ENCODE measurements at places on chromosomes 2 and 18.

- DNase-seq, result no peak
These were observed 315.5 kb downstream of the CELF4 start for GRCh38 chr18:37249895-37250618.

DNA sequence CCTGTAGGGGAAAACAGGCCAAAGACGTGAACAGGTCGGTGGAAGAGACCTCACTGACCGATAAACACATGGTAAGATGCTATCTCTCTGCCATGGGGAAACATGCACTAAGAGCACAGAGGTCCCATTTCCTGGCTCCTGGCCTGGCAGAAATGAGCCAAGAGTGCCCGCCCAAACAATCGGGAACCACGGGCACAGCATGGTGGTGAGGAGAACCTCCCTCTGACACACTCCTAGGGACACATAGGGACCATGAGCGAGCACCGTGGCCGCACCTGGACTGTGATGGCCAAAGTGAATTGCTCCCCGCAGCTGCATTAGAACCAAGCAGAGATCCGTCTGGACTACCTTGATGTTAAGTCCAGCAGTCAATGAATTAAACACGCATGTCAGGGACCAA is 11.1 kb downstream of the HS6ST1 start:
- no peak for DNase-seq

GRCh38 chr2:176501617-176502016 is 232.4 kb downstream of the MTX2 start:
- DNase-seq, result no peak

DNA sequence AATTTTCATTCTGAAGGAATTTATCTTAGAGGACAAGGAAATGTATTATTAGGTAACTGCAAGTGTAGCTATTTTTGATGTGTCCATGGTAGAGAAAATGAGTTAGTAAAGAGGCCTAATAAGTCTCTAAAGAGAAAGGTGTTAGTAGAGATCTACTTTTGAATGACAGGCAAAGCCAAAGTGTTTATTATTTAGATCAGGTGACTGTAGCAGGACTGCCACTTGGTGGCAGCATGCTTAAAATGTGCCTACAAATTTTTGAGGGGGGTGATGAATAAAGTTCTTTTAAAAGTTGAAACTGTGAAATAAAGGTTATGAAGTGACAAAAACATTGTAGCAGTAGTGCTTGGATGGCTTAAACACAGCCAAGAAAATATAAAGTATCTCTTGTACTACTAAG is 421.5 kb upstream of the MEIS1 start:
- DNase-seq, result no peak

DNA sequence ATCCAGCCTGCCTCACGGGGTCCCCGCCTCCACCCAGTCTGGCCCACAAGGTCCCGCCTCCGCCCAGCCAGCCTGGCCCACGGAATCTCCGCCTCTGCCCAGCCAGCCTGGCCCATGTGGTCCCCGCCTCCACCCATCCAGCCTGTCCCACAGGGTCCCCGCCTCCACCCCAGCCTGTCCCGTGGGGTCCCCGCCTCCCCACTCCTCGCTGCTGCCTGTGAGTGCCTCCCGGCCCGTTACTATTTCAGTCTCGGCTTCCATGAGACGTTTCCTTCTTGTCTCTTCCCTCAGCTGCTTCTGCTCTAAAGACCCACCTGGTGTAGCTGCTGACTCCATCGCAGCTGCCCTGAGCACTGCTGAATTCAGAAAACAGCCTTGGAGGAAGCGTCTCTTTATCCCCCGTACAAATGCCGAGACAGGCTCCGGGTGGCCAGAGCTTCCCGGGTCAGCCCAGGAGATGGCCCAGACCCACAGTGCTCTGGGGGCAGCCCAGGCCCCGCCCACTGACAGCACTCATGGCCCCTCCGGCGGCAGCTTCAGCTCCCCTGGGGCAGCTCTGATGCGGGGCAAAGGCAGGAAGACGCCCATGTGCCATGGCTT is 69.8 kb downstream of the NFATC1 start:
- no peak for DNase-seq

GRCh38 chr2:146572598-146572997 is 1272.2 kb upstream of the ACVR2A start:
- no peak for DNase-seq

- peak; percentile 36 for DNase-seq
These were observed 185.0 kb upstream of the HS6ST1 start for GRCh38 chr2:128503399-128504245.

- no peak for DNase-seq
These were observed 60.6 kb downstream of the POU3F3 start for GRCh38 chr2:104914509-104914908.

- no peak for DNase-seq
These were observed 37.6 kb downstream of the CTIF start for GRCh38 chr18:48576457-48576771.

GRCh38 chr2:202765436-202765835 is 106.1 kb downstream of the ICA1L start:
- DNase-seq, result no peak

DNA sequence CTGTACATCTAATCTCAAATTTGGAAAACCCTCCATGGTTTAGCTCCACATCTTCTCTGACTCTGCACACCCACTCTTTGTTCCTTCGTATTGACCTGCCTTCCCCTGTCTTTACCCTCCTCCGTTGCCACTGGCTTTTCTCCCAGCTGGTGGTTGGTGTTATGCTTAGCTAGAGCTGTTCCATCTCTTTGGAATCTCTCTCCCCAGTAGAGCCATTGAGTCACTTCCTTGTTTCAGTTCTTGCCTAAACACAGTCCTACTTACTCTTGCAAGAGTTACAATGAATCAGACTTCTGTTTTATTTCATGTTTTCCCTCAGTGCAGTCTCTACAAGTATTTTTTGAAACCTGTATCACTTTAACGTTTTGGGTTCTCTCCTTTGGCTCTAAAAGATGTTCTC is 263.9 kb downstream of the LTBP1 start:
- DNase-seq, result no peak

- DNase-seq, result no peak
These were observed 2.1 kb downstream of the ST8SIA5 start for GRCh38 chr18:46754661-46755292.

GRCh38 chr2:104790901-104791495 is 62.9 kb upstream of the POU3F3 start:
- no peak for DNase-seq

DNA sequence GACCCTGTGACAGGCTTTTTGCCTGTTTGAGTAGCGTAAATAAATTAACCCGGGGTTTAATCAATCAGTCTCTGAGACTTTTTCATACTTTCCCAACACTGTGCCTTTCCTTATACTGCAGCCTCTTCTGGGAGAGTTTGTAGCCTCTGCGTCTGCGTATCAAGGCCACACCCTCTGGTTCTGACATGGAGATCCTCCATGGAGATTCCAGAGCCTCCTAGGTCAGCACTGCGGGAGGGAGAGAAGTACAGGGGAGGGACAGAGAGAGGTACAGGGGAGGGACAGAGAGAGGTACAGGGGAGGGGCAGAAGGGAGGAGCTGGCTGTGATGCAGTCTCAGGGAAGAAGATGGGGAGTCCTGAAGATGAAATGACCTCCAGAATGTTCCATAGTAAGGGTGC is 166.0 kb downstream of the ARL4C start:
- DNase-seq, result no peak

DNA sequence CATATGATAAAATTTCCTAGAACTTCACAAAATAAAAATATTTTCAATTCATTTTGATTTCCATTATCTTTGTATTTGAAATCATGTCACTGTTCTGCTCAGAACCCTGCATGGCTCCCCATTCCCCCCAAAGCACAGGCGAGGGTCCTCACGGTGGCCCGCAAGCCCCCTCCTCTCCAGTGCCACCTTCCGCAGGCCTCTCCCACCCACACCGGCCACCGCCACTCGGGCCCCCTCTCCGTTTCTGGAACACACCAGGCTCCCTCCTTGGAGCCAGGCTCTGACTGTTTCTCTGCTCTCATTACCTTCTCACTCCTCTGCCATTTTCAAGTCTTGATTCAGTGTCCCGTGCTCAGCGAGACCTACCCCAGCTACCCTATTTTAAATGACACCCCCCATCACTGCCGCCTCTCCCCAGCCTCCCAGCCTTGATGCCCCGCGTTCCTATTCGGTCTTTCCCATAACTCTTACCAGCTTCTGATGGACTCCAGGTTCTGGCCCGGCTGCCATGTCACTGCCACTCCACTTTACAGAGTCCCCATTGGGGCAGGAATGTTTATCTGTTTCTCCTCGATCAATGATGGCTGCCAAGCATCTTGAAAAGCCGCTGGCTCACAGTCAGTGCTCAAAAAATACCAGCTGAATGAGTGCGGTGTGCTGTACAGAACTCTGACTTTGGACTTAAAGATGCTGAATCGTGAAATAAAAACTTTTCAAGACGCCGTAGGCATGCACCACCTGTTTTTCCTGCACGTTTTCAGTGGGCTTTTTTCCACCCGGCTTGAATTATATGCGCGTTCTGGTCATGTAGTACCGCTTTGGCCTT is 201.0 kb downstream of the GBX2 start:
- peak; percentile 58 for DNase-seq

- no peak for DNase-seq
These were observed 176.4 kb downstream of the NAPG start for GRCh38 chr18:10702206-10702605.

- no peak for DNase-seq
These were observed 23.9 kb upstream of the CAVIN2 start for GRCh38 chr2:191870744-191871143.

GRCh38 chr2:225328192-225328591 is 71.3 kb upstream of the NYAP2 start:
- DNase-seq, result no peak

DNA sequence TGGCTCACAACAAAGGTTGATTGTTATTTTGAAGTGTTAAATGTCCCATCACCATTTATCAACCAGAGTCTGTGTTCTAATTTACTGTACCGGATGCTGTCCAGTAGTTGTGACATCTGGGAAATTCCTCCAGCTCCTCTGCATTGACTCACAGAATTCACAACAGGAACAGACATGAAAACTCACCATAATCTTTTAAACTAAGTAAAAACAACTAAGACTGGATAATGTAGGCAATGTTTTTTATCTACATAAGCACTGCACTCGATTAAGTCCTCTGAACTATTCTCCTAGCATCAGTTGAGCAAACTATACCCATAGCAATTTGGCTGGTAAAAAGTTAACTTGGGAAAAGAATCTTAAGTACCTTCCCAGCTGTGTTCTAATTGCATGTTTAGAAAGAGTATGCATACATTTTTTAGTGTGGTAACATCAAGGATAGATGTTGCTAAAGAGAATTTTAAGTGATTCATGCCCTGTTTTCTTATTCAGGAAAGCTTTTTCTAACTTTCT is 42.9 kb upstream of the MYO1B start:
- DNase-seq, result no peak

- peak; percentile 92 for DNase-seq
These were observed at the start of gene RBM45 for GRCh38 chr2:178112202-178113152. TSS of gene RBM45 (plus strand) at chr2:178112437. CDS start at chr2:178112547, 110 bp downstream.

DNA sequence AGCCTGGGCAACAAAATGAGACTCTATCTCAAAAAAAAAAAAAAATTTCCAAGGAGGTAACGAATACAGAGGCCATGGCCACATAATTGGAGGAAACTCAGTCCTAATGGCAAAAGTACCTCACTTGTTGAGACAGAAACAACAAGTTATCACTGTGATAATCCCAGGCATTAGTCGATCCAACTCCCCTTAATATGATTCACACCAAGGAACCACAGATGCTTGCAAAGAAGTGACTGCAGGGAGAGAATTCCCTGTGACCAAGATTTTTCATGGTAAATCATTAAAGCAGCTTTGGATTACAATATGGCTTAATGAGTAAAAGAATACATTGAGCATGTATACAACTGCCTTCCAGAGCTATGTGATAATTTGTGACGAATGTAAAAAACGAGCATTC is 80.4 kb upstream of the RNU4ATAC start:
- no peak for DNase-seq

DNA sequence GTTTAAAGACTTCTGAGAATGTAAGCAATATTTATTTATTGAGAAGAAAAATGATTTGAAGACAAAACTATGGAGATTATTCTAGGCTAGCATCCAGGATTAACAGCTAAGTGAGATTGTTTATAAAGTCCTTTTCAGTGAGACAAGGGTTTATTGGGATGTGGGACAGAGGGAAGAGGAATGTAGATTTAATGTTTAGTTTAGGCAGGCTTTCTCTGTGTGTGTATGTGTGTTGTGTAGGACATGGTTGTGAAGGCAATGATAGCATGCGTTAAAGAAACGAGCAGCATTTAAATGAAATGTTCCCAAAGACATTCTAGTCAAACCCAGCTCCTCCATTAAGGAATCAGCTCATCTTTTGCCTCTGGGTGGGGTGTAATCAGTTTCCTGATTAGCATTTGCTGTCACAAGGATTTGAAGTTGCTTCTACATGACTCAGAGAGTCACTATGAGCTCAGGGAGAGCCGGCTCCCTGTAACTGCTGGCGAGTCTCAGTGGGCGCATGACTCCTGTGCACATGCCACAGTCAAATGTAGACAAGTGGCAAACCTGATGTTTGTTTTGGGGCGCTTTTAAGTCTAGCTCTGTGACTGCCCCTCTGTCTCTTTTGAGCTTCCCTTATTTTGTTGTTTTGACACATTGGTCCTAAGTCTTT is 442.2 kb upstream of the CELF4 start:
- DNase-seq, result no peak

DNA sequence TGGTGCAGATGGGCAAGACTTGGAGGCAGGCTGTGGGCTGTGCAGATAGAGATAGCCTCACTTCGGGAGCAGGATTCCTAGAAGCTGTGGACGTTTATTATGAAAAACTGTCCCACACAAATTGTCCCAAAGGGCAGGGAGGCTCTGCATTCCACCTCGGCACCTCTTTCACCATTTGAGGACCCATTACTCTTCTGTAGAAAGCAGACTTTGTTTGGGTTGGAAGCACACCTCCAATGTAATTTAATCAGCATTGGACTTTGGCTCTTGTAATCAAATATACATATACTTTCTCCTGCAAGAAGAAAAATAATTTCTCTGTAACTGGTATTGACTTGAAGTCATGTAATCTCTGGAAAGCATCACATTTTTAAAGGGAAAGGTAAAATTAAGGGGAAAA is 8.5 kb downstream of the ONECUT2 start:
- DNase-seq, result no peak

DNA sequence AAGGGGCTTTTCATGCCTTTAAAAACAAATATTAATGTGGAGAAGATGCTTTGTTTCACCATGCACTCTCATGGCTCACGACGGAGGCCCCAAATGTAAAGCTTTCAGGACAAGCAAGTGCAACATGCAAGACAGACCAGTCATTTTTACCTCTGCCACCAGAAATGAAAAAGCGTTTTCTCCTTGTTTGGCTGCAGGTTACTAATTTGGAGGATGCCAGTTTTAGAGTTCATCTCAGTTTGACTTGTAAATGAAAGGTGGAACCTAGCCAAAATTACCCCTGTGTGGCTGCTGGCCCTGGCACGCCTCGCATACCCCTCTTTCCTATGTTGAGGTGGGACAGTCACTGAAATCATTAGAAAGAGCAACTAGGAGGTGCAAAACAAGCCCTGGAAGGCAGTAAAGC is 138.6 kb downstream of the BCL2 start:
- DNase-seq, result no peak

Data from left forelimb (tissue), 1 donor.